ENCODE measurements at places on chromosomes 16 and 17. TPM values are rescaled to one million over a fixed set of nuclear protein-coding genes. Genes with fewer than 3 reads are reported as not detected.

DNA sequence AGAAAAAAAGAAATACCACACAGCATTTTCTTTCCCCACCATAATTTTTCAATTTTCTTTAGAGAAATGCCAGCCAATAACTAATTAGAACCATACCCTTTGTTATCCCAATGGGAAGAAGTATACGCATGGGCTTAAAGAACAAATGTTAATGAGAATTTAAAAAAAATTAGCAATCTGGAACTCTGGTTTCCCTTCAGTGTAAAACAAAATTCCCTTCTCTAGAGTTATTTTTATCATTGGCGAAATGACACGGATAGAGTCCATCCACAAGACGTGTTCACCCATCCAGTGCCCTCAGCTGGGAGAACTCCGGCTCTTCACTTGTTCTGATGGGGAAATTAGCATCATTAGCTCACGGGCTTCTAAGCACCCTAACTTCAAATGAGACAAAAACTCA is 3.3 kb downstream of the NXN start:
- no peak for DNase-seq
- H3K4me1 ChIP-seq, result peaks cover 7% of the 10 kb centered on the region
- no peaks in the 10 kb centered on the region for H3K36me3 ChIP-seq
- no peaks in the 10 kb centered on the region for H3K27me3 ChIP-seq
- no peak overlapping the region for H3K4me3 ChIP-seq
- H3K27ac ChIP-seq, result no peak overlapping the region

DNA sequence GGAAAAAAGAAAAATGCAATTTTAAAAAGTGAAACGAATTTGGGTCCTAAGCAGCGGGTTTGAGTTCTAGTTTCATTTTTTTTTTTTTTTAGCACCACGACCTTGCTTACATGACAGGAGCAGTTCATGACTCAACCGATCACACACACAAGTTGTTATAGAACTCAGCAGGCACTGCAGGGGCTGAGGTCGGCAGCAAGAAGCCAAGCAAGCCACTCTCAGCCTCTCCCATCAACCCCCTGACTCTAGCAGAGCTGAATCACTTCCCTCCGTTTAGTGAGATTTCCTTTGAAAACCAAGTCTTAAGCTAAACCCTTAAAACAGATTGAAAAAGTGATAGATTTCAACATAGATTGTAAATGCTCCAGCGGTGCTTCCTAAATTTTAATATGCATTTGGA is 520.8 kb downstream of the HAPSTR1 start:
- no peaks in the 10 kb centered on the region for H3K4me1 ChIP-seq
- no peak overlapping the region for H3K4me3 ChIP-seq
- no peaks in the 10 kb centered on the region for H3K27me3 ChIP-seq
- no peak overlapping the region for H3K27ac ChIP-seq
- no peak for DNase-seq

DNA sequence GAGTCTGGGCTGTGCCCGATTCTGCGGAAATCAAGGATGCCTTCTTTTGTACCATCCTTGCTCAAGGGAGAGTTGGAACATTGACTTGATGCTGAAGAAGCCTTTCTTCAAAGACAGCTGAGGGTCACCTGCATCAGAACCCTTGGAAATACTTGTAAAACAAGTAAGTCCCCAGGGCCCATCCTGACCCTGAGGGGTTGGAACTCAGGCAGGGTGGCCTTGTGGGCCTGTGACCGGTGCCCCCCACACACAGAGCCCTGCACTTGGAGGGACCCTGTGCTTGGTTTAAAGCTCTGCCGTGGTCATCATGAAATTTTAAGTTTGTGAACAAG is 56.9 kb downstream of the WIPI1 start:
- no peak overlapping the region for H3K27ac ChIP-seq
- no peaks in the 10 kb centered on the region for H3K4me1 ChIP-seq
- no peaks in the 10 kb centered on the region for H3K27me3 ChIP-seq
- no peaks in the 10 kb centered on the region for H3K36me3 ChIP-seq
- no peak overlapping the region for H3K4me3 ChIP-seq
- DNase-seq, result no peak

AATF gene
- total RNA-seq, result 28.8 TPM

OR3A2 gene
- 0.68 TPM for total RNA-seq

DNA sequence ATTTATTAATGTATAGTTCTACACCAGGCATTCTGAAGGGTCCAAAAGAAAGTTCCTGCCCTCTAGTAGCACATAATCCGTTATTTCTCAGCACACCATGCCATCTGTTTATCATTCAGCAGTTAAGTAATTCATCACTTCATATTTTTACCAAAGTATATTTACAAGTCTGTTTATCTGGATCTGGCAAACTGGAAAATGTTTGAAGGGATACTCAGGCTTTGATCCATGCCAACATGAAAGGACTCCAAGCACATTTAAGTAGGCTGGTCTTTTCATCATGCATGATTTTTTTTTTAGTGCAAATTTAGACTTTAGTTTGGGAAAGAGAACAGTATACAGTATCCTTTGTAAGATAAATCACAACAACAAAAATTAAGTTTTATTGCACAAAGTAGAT is 4.1 kb upstream of the VPS4A start:
- peaks cover 6% of the 10 kb centered on the region for H3K36me3 ChIP-seq
- H3K27me3 ChIP-seq, result no peaks in the 10 kb centered on the region
- no peak overlapping the region for H3K4me3 ChIP-seq
- no peak overlapping the region for H3K27ac ChIP-seq
- H3K4me1 ChIP-seq, result peaks cover 9% of the 10 kb centered on the region

RPTOR gene
- total RNA-seq, result 42.0 TPM

TNFSF13 gene
- total RNA-seq, result 40.5 TPM
